ENCODE measurements at places on chromosomes 13 and 19.

DNA sequence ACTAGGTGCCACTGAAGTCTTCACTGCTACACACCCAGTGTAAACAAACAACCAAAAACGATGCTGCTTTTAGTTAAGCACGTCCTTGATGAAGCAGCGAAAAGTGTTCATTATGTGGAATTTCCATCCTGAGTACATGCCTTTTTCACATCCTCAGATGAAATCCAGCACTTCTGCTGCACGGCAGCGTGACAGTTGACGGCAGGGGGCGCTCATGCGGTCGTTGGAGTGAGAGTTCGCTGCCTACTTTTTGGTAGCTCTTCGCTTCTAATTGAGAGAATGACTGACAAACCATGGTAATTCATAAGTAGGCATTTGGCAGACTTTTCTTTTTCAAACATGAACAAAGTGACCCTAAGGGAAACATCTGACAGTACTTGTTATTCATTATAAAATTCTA is 1124.9 kb downstream of the EFNB2 start:
- DNase-seq, result peak; percentile 36

- DNase-seq, result no peak
Observed at GRCh38 chr19:39533003-39533512, 406 bp upstream of the EID2B start.

- peak; percentile 62 for DNase-seq
Observed at GRCh38 chr13:43285933-43286597, 262.7 kb downstream of the DNAJC15 start.

DNA sequence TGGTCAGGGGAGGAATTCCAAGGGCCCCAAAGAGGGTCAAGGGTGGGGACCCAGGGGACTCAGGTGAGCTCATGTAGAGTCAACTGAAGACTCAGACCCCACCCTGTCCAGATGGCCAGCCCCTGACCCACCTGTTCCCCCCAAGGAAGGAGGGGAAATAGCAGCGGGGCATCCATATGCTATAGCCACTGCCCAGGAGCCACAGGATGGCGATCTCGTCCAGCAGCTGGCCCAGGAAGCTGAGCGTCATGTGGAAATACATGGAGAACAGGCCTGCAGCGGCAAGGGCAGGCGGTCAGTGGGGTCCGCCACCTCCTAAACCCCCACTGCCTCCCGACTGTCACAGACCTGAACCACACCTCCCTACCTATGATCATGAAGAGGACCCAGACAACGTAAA is 21.4 kb downstream of the ACER1 start:
- no peak for DNase-seq

DNA sequence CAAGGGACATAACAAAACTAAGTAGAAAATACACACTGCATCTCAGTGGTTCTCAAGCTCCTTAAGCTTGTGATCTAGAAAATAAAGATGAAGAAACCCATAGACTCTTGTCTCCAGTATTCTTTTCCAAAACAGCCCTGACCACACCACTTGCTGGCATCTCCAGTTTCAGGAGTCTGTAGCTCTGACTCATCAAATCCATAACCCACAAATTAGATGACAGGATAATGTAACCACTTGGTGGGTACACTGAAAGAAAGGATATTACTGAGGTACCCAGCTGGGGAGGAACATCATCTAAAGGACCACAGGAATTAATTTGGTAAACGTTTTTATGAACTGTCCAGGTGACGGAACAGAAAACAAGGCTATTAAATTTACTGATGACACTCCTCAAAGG is 214.7 kb downstream of the VWA8 start:
- peak; percentile 60 for DNase-seq

GRCh38 chr13:52447354-52447753 is 3.1 kb downstream of the VPS36 start:
- no peak for DNase-seq

DNA sequence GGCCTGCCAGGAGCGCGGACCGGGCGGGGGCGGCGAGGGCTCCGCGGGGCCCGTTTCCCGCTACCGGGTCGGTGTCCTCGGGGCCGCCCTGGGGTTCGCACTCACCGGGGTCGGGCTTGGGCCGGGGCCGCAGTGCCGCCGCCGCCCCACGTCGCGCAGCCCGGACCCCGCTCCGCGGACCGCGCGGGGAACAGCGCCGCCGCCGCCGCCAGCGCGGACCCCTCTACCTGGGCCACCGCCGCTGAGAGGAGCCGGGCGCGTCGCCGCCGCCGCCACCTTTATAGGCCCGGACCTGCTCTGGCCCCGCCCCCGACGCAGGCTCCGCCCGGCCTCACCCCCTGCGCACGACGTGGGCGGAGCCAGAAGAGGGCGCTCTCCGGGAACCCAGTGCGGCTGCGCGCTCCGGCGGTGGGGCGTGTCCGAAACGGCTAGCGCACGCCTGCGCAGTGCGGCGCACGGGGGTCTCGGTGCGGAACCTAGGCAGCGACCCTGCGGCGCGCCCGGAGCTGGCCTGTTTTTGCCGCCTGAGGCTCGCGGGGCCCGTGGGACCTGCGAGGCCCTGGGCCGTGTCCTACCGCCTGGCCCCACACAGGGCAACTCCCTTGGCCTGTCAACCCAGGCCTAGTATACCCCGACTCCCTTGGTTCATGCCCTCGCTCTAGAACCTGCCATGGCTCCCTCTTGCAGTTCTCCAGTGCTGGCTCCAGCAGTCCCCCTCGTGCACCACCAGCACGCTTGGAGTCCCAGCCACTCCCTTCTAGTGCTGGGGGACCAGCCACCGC is at the start of gene MKNK2:
Gene MKNK2 (minus strand): TSS at position 254 of the 782 bp plus-strand sequence. CDS start 393 bp downstream, outside the sequence.
- DNase-seq, result peak; percentile 89

- DNase-seq, result no peak
Observed at GRCh38 chr19:45275370-45275971, 24.4 kb downstream of the MARK4 start.

DNA sequence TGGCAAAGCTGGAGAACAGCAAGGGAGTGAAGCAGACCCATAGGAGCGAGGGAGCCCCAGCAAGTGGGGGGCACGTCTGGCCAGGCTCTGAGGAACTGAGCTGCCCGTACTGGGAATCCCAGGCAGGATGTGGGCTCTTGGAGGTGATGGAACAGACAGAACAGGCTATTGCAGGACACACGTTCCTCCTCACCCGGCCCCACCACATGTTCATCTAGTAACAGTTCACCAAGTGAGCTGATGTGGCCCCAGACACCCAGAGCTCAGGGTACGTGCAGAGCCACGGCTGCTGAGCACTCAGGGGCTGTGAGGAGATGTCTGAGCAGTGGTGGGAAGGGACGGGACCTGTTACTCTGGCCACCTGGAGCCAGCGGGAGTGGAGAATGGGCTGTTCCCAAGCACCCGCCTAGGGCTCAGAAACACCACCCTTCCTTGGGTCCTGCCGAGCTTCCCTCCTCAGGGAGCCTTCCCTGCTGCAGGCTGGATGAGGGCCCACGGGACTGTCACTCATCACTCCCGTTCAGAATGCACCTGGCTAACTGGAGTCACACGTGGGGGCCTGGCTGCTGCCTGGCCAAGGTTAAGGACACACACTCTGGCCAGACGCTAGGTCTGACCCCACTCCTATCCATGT is 18.4 kb downstream of the ELL start:
- no peak for DNase-seq

DNA sequence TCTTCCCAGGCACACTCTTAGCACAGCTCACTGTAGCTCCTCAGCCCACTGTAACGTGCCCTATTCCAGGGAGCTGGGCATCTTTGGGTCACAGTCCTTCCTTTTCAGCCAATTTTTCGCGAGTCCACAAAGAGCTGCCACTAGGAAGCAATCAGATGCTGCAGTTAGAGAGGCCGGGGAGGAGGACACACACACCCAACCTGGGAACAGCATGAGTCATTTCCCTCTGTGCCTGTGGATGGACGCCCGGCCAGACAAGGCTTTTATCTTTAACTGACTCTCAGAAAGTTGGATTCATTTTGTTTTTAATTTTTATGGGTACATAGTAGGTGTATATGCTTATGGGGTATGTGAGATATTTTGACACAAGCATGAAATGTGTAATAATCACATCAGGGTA is 918.6 kb downstream of the UQCRFS1 start:
- DNase-seq, result peak; percentile 27

GRCh38 chr13:22770891-22771290 is 409.9 kb upstream of the SGCG start:
- no peak for DNase-seq

DNA sequence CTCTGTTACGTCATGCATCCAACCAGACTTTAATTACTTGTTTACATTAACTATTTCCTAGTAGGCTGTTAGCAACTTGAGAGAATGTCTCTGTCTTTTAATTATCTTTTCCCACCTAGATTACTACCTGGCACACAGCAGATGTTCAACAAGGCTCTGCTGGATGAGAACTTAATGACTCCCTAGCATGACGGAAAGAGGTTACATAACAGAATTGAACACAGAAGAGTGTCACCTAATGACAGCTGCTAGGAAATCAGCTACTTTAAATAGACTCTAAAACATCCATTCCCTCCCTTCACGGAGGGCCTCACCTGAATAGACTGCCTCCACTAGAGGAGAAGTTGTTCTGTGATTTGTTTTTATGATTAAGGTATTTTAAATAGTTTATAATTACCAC is 110.8 kb downstream of the TEX29 start:
- no peak for DNase-seq

- DNase-seq, result no peak
Observed at GRCh38 chr19:35439921-35440320, 8.1 kb upstream of the FFAR2 start.

DNA sequence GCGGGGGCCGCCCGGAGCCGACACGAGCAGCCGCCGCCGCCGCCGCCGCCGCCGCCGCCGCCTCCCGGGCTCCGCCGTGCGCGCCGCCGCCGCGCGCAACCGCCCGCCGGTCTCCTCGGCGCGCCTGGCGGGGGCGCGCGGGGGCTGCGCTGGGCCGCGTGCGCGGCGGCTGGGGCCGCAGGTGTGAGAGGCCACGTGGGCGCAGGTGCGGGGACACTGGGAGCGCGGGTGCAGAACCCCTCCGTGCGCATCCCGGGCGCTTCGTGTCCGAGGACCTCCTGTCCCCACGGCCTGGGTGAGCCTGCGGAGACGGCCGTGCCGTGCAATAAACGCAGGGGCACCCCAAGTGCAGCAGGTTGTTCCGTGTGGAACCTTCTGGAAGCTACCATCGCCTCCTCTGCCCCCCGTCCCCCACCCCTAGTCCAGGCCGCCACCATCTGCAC is at the start of gene LINGO3:
Gene LINGO3 (minus strand): TSS at position 41 of the 443 bp plus-strand sequence. CDS start 16,378 bp downstream, outside the sequence.
- no peak for DNase-seq

GRCh38 chr19:13146763-13147563 is 3.2 kb downstream of the STX10 start:
- DNase-seq, result peak; percentile 37

- DNase-seq, result no peak
Observed at GRCh38 chr19:55546011-55546410, 668 bp upstream of the SBK3 start.

DNA sequence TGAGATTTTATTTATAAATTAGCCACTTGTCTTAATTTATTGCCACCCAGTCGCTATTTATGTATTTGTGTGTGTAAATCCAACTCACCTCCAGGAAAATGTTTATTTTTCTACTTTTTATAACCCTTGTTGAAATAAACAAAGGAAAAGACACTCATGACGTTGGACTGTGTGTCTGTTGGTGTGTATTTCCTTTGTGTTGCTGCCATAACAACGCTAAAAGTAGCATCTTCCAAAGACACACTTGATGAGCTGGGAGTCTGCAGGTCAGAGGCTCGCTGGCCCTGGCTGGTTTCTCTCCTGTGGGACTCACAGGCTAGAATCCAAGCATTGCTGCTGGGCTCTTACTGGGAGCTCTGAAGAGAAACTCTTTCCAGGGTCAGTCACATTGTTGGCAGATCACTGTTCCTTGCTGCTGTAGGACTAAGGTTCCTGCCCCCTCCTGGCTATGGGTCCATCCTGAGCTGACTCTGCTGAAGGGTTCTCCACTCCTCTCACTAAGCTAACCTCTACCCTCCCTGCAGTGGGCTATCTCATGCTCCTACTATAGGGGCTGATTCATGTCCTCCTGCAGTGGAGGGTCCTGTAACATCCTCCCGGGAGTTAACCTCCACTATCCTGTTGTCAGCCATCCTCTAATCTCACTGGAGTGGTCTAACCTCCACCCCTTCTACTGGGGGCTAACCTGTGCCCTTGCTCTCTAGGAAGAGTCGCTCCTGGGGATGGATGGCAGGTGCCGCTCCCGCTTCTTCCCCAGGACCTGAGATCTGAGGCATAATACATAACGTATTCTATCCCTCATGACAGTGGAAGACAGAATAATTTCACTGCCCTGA is 2.1 kb downstream of the IFNL2 start:
- no peak for DNase-seq

DNA sequence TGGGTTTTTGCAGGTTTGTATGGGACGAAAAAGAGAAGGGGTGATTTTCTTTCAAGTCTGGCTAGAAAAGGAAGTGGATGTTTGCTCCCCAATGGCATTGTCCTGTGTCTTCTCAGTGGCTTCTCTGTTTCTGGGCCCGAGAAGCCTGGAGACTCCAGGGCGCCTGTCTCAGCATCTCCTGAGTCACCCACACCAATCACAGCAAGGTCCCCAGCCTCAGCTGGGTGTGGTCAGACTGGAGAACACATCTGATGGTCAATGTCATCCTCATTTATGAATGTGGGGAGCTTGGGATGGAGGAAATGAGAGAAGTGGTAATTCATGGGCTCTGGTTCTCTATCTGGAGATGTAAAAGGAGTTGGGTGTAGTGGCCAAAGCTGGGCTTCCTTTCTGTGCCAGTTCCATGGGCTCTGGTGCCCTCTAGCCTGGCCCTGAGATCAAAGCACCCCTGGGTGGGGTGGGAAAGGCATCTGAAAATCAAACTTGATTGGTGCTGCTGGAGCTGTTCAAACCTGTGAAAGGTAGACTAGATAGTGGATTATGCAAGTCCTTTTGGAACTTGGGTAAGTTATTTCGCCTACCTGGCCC is 13.4 kb downstream of the RASL11A start:
- DNase-seq, result peak; percentile 40

DNA sequence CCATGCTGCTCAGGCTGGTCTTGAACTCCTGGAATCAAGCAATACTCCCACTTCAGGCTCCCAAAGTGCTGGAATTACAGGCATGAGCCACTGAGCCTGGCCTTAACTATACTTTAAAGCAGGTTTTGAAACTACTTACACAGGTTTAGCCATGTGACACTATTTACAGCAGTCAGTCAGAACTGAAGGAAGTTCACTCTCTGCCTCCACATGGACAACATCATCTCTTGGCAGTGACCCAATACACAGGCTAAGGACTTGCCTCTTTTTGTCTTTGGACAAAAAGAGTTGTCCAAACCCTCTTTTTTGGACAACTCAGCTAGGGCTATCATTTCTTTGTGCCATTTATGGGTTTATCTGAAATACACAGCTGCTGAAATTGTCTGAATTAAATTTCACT is 89.0 kb upstream of the CLDN10 start:
- DNase-seq, result peak; percentile 49

GRCh38 chr13:105763851-105764250 is 771.6 kb downstream of the EFNB2 start:
- peak; percentile 67 for DNase-seq

- DNase-seq, result no peak
Observed at GRCh38 chr13:113125506-113126264, 3.1 kb downstream of the F10 start.

DNA sequence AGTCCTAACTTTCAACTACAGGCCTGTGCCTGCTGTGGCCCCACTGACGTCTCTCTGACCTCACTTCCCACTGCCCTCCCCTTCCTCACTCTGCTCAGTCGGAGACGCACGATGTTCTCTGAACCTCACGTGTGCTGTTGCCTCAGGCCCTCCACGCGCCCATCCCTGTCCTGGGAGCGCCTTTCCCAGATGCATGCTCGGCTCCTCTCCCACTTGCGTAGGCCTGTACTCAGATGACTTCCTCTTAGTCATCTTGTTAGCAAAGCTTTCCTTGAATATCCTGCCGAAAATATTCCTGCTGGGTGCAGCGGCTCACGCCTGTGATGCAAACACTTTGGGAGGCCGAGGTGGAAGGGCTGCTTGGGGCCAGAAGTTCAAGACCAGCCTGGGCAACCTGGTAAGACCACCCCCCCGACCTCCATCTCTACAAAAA is 9.3 kb upstream of the SYT5 start:
- peak; percentile 55 for DNase-seq

- DNase-seq, result no peak
Observed at GRCh38 chr13:65965501-65965900, 1264.6 kb downstream of the PCDH9 start.

Data from kidney tubule cell (primary cell).